IMR-90 (cell line): ENCODE measurements at places on chromosomes 13 and 19. TPM values are rescaled to one million over a fixed set of nuclear protein-coding genes. Genes with fewer than 3 reads are reported as not detected.
A peak's percentile ranks its signal among the peaks of the same experiment; 100 is the strongest.

GRCh38 chr13:51370116-51370515 is 30.6 kb downstream of the SERPINE3 start:
- peak; percentile 41 for DNase-seq

GRCh38 chr13:49683489-49683888 is 7.8 kb downstream of the EBPL start:
- DNase-seq, result no peak

- DNase-seq, result peak; percentile 70
Observed at GRCh38 chr19:47613165-47614020, 4.5 kb downstream of the BICRA start.

GRCh38 chr19:17406887-17407196 is 1.4 kb upstream of the BST2 start:
- DNase-seq, result no peak

GRCh38 chr13:43078399-43078798 is 55.0 kb downstream of the DNAJC15 start:
- no peak for DNase-seq

DNA sequence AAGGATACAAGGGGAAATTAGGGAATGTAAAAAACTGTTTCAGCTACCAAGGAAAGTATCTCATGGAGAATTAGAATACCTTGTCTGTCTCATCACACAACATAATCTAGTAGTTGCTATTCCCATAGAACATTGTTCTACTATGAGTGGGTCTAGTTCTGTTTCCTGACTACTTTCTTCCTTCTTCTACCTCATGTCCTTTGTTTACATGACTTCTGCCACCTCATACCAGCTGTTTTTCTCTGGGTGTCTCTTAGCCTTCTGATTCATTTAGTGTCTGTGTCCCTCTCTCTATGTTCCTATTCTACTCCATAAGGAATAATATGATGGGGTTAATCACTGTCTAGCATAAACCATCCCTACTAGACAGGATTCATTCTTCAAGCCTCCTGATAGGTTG is 887.3 kb downstream of the DIAPH3 start:
- peak; percentile 29 for DNase-seq

- no peak for DNase-seq
Observed at GRCh38 chr13:71865874-71866334, 1.1 kb downstream of the DACH1 start.

GRCh38 chr19:17281391-17282304 is at the start of gene ANKLE1:
Gene ANKLE1 (plus strand): TSS chr19:17281901. CDS start chr19:17281921, 20 bp downstream.
- DNase-seq, result no peak

- no peak for DNase-seq
Observed at GRCh38 chr19:34226036-34226435, 28.3 kb upstream of the GARRE1 start.

DNA sequence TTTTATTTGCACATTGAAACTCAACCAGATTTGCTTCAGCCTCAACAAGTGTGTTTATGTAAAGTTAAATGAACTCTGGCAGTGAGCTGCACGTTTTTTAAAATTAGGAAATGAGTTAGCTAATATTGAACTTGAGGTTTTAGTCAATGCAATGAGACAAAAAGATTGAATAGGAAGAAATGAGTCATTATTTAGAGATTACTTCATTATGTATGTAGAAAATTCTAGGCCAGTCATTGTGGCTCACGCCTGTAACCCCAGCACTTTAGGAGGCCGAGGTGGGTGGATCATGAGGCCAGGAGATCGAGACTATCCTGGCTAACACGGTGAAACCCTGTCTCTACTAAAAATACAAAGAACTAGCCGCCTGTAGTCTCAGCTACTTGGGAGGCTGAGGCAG is 22.8 kb upstream of the CD70 start:
- no peak for DNase-seq

GRCh38 chr13:80508031-80508430 is 167.1 kb upstream of the SPRY2 start:
- DNase-seq, result no peak

KLK1 gene
- total RNA-seq, result not detected in 2 replicates

DZIP1 gene
- 12.2 and 16.9 TPM in 2 replicates for total RNA-seq

IGSF23 gene
- under 0.01 TPM in 1 of 2 replicates, not detected in the other for total RNA-seq
